Transverse colon (tissue), 4 donors: ENCODE measurements at places on chromosomes 5 and 9. TPM values are rescaled to one million over a fixed set of nuclear protein-coding genes. Genes with fewer than 3 reads are reported as not detected.

GRCh38 chr5:75320371-75320770 is 16.6 kb upstream of the HMGCR start:
- DNase-seq = no peak

The BTNL8 gene
- 19.7 TPM for total RNA-seq

The FOXD1 gene
- total RNA-seq = not detected

GRCh38 chr5:79122973-79123372 is 11.4 kb downstream of the BHMT start:
- DNase-seq = no peak

DNA sequence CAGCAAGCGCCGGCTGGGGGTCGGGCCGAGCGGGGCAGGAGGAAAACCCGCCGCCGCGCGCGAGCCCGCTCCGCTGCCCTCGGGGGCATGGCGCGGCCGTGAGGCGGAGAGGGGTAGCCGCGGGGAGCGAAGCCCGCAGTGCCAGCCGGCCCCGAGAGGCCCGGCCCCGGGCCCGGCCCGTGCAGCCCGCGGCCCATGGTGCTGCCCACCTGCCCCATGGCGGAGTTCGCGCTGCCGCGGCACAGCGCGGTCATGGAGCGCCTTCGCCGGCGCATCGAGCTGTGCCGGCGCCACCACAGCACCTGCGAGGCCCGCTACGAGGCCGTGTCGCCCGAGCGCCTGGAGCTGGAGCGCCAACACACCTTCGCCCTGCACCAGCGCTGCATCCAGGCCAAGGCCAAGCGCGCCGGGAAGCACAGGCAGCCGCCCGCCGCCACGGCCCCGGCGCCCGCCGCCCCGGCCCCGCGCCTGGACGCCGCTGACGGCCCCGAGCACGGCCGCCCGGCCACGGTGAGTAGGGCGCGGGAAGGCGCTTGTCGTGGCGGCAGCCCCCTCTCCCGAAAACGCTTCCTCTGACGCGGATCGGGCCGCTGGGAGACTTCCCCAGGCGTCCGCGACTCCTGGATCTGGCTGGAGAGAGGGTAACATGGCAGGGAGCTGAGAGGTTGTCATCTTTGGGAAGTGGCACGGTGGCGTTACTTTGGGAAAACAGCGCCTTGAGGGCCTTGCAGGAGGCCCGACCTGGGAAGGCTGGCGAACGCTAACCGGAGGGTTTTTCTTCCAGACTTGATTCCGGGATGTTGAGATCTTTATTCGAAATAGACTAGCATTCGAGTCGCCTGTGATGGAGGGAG is 523 bp downstream of the MAML1 start:
- peak; percentile 36 for DNase-seq

GRCh38 chr5:1832511-1833250 is 31.5 kb downstream of the NDUFS6 start:
- no peak for DNase-seq

- DNase-seq = no peak
These were observed 8.2 kb upstream of the GLIPR2 start for GRCh38 chr9:36128349-36128748.

The OBP2B gene
- total RNA-seq = not detected

DNA sequence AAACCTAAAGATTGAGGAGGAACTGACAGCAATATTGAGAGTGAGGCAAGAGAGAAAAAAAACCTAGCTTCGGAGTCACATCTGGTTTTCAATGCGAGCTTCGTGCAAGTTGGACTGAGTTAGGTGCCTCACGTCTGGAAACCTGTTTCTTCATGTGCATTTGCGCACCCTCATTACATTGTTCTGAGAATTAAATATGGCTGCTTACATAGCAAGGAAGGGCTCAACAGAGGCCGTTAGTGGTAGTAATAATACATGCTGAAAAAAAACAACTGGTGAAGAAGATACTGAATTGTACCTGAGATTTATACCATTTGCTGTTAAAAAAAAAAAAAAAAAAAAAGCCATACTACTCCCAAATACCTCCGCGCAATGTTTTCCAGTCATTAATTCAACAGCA is 18.6 kb downstream of the DNAJA1 start:
- DNase-seq = no peak

The SPATA31E1 gene
- not detected for total RNA-seq

- no peak for DNase-seq
These were observed 55.3 kb upstream of the RNU6ATAC start for GRCh38 chr9:134219646-134220060.

The ACTL7A gene
- total RNA-seq = not detected

DNA sequence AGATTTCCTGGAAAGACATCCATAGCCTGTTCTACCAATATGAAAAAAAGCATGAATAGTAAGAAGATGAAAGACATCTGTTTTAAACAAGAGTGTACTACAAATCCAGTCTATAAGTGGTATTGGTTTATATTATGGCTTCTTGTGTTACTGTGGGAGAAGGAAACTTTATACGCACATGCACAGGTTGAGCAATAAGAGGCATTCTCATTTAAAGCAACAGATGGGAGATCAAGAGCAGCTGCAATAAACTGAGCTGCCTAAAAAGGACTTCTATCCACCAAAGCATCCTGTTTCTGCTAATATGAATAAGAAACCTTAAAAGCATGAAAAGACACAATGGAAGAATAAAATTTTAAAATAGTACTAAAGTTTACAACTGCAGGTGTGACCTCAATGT is 8.6 kb upstream of the PCDHB1 start:
- no peak for DNase-seq

- DNase-seq = no peak
These were observed 176.0 kb upstream of the FREM1 start for GRCh38 chr9:15086156-15086763.

DNA sequence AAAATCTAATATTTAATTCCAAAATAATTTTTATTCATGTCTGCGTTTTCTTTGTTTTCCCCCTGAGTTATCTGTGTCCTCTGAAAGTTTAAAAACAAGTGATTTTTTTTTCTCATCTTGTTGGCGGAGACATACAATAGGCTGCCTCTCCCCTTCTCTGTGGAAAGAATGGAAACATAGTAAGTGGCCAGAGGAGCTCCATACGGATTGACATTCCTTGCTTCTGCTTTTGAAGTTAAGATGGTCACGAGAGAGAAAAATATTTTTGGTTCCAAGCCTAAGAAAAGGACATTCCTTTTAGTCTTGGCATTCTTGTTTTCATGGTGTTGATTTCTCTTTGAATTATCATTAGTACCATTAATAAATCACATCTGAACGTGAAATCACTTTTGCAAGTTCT is 28.3 kb downstream of the ZNF462 start:
- DNase-seq = no peak

DNA sequence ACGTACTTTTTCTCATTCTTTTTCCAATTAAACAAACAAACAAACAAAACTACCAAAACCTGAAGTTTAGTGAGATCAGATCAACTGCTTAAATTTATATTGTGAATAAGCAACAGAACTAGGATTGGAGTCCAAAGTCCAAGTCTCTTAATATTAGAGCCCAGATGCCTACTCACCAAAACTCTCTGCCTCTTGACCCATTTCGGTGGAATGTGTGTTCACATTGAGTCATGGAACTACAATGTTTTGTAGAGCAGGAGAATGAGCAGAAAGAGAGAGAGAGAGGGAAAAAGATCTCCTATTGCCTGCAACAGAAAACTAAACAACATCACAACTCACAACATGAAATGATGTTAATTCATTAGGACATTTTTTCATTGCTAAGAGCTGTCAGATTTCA is 751.1 kb downstream of the TLR4 start:
- no peak for DNase-seq

DNA sequence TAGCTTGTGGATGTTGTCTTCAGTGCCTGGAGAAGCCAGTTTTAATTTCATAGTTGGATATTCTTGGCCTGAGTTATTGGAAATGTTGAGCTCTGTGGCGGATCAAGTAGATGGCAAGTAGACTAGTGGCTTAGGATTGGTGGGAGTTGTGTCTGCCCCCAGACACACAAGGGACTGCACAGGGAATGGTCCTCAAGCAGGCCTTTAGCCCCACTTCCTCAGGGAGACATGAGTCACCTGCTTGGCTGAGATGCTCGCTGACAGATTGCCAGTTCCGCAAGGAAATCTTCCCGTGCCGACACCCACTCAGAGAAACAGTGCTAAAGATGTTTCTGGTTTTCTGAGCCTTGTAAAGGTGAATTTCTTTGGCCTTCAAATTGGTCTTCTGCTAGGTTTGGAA is 18.8 kb upstream of the CATSPER3 start:
- DNase-seq = peak; percentile 15

The TAF11L9 gene
- not detected for total RNA-seq

The GLRA1 gene
- not detected for total RNA-seq

The DND1 gene
- 4.9 TPM for total RNA-seq

- DNase-seq = no peak
These were observed 779.1 kb downstream of the NR2F1-AS1 start for GRCh38 chr5:92801911-92802310.

DNA sequence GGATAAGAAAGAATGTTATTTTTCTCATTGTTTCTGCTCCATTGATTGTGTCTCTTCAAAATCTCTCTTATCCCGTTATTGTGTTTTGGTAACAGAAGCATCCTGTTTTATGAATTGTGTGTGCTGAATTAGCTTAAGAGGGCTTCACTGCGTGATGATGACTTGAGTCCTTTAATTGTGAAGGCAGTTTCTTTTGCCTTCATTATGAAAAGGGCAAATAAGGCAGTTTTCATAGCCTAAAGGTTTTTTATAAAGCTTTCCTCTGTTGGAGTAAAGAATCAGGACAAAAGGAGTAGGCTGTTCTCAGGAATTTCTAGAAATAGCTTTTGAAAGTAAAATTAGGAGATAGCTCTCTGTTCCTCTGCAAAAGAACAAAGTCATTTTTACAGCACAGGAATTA is 169.8 kb downstream of the FOCAD start:
- DNase-seq = no peak

GRCh38 chr9:89634995-89635742 is 30.4 kb downstream of the GADD45G start:
- no peak for DNase-seq

DNA sequence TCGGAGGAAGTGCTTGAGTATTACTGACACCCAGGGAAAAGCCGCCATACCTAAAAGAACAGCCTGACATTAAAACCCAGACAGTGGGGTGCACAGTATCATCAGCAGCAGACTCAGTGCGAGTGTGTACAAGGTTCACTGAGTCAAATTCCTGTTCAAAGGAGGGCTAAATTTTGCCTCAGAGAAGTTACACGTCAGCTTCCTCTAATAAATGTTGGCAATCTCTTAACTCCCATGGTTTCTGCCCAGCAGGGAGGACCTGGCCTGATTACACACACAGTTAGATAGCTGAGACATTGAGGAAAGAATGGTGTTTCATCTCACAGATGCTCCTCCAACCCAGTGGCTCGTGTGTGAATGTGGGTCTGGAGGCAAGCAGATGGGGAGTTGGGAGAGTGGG is 38.2 kb downstream of the NIPSNAP3B start:
- no peak for DNase-seq

GRCh38 chr9:17578911-17579793 is at the start of gene SH3GL2:
SH3GL2 (plus strand) TSS chr9:17579066.
- peak; percentile 53 for DNase-seq

DNA sequence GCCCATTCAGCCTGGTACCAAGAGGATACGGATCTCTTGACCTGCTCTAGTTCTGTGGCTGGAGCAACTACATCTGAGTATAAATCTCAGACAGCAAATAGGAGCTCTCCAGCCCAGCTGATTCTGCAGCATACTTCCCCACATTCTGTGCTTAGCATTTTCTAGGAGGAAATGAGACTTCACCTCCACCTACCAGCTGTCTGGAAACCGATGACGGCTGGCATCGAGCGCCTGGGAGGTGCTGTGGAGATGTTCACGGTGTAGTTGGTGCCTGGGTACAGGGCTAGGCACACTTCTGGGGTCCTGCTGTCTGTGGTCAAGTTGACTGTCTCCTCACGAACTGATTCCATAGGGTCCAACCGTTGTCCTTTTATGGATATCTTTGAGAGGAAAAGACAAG is 63.6 kb downstream of the SUSD1 start:
- no peak for DNase-seq

The FOXD4L4 gene
- not detected for total RNA-seq

DNA sequence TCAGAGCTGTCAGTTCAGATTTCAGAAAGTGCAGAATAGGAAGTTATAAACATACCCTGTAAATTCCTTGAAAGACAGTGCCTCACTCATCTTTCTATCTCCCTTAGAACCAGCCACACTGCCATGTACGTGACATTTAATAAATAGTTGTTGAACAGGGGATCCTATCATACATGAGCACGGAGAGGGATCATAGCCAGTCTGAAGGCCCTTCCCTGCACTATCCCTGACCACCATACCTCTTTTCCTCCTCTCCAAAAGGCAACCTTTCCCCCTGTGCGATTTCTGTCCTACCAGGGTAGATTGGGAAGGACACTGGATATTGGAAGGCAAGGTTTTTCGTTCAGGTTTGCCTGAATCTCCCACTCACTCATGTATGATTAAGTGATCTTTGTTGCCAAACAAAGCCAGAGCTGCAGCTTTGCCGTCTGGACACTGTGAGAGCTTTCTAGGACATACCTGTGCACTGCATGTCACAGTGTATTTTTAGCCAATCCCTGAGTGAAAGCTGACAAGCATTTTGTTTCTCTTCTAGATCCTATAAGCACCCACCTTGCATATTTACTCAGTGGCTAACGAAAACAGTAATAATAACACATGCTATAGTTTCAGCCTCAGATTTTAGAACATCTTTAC is 986.5 kb upstream of the WWC1 start:
- no peak for DNase-seq

The KCNV2 gene
- not detected for total RNA-seq

- DNase-seq = no peak
These were observed 431.4 kb upstream of the CCNG1 start for GRCh38 chr5:163005949-163006348.

The AGXT2 gene
- not detected for total RNA-seq

The LCN2 gene
- 115 TPM for total RNA-seq

GRCh38 chr5:74054641-74055421 is 428.8 kb downstream of the ARHGEF28 start:
- DNase-seq = no peak

The CCNI2 gene
- total RNA-seq = 5.0 TPM

The DHFR gene
- total RNA-seq = 31.4 TPM

DNA sequence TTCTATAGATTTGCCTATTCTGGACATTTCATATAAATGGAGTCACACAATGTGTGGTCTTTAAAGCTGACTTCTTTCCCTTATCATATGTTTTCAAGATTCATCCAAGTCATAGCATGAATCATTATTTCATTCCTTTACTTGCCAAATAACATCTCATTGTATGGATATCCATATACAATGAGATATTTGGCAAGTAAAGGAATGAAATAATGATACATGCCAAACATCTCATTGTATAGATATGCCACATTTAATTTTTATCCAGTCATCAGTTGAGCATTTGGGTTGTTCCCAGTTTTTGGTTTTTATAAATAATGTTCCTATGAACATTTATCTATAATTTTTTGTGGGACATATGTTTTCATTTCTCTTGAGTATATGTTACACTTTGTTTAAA is 20.5 kb upstream of the OR2K2 start:
- DNase-seq = no peak

GRCh38 chr5:76801159-76801802 is 17.5 kb upstream of the F2RL1 start:
- DNase-seq = no peak

The SHROOM1 gene
- total RNA-seq = 65.3 TPM
